A172 (cell line): ENCODE measurements at places on chromosomes 1 and 21.

DNA sequence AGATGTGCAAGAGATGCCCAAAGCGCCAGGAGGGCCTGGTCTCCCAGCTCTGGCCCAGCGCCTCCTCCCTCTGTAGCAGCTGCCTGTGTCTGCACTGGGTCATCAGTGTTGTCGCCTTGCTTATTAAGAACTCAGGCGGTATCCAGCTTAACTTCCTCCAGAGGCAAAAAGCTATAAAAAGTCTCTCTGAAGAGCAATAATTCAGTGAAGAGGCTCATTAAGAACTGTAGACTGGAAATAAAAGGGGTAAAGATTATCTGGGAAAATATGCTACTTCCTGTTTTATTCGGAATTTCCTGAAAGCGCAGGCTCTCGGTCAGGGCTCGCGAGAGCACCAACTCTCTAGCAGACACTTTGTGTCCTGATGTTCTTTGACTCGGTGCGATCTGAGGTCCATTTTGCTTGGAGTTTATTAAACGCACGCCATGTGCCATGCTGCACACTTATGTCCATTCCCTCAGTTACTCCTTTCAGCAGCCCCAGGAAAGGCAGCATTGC is 70.4 kb downstream of the MRPS6 start:
- no peak for DNase-seq

DNA sequence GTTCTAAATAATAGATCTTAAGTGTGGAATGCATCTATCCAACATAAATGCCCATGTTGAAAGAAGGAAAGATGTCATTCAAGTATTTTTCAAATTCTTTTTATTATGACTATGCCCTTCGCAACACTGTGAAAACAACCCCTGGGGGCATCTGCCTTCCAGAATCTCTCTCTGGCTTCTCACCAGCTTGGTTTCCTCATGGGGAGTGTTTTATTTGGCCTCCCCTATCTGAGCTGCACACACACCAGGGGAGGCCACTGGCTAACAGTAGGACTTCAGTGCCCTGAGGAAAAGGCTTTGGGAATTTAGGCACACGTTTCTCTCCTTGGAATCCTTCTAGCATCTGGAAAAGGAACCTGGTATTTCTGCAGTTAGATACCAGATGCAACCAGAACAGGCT is 130.6 kb downstream of the EDEM3 start:
- DNase-seq: no peak

GRCh38 chr1:205961991-205962820 is 18.9 kb upstream of the SLC26A9 start:
- DNase-seq: peak; percentile 67

DNA sequence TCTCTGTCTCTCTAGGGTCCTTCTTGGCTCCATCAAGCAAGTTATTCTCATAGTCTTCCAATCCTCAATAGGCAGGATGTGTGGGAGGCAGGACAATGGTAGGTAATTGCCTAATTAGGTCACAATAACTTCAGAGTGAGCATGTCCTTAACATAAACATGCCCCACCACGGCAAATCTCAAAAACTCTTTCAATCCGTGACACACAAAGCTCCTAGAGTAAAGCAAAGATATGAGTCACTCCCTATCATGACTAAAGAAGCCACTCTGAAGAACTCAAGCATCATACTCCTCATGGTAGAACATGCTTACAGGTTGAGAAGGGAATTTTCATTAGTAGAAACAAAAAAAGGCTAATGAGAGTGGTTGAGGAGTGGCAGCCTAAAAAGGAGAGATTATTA is 4.9 kb downstream of the HAO2 start:
- peak; percentile 11 for DNase-seq

- DNase-seq: no peak
These were observed 21.7 kb upstream of the VASH2 start for GRCh38 chr1:212928323-212929291.

DNA sequence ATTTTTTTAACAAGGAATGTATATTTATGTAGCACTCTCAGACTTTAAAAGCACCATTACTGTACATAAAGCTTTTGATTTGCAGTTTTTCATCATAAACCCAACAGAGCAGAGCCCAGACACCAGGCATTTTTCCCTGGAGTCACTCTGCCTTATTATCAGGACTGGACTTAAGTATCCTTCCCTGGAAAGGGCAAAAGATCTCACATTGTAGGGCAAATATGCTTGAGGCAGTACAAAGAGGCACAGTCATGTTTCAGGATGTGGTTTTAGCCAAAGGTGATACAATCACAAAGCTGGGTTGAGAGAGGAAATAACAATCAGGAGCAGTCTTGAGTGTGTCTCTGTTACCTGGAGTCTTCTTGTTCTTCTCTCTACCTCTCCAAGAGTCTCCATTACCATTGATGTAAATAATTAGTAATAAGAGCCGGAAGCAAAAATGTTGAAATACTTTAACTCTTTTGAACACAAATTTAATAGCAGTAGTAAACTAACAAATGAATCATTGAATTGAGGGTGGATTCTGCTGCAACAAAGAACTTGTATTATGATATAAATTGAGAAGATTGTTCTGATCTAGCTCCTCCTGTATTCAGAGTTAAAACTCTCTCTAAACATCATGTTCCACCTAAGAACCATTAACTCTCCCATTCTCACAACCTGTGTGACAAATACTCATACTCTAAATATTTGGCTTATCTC is 160.5 kb downstream of the LTN1 start:
- peak; percentile 54 for DNase-seq
